ENCODE measurements at places on chromosomes 5 and 9.

- no peak overlapping the region for H3K27ac ChIP-seq
- H3K27me3 ChIP-seq = peaks cover 4% of the 10 kb centered on the region
- no peak for DNase-seq
- peaks cover 8% of the 10 kb centered on the region for H3K4me1 ChIP-seq
- no peaks in the 10 kb centered on the region for H3K36me3 ChIP-seq
- H3K4me3 ChIP-seq = no peak overlapping the region
Observed at GRCh38 chr9:34526026-34526425, 3.2 kb upstream of the ENHO start.

- peaks cover 19% of the 10 kb centered on the region for H3K4me1 ChIP-seq
- no peaks in the 10 kb centered on the region for H3K27me3 ChIP-seq
- H3K36me3 ChIP-seq = no peaks in the 10 kb centered on the region
- no peak overlapping the region for H3K4me3 ChIP-seq
Observed at GRCh38 chr5:95826949-95827891, 4.7 kb upstream of the GLRX start.

DNA sequence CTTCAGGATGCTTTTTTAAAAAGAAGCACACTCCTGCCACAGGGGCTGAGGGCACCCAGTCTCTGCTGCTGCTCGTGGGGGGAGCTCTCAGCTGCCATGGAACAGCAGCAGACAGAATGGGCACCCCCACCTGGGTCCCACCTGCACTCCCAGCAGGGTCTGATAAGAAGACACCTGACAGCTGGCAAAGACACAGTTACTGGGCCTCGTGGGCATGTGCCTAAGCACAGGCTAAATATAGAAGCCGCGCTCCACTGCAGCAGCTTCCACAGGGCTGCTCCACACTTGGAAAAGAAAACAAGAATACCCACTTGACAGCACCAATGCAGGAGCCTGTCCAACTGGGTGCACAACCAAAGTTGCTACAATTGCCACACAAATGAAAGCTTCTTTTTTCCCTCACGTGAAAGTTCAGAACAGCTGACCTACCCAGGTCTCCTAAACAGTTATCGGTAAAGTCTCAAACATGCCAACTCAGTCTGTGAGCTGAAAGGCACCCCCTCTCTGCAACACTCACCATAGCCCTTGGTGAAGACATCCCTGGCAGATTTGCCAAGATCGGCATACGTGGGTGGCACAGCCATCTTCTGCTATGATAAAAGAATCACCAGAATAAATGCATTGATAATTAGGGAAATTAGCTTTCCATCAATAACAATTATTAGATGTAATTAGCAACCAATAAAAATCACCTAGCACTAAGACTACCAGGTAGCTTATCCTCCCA, 12.2 kb downstream of the VDAC1 start:
- peaks cover 54% of the 10 kb centered on the region for H3K4me1 ChIP-seq
- peak; percentile 41 for DNase-seq
- H3K4me3 ChIP-seq = no peak overlapping the region

DNA sequence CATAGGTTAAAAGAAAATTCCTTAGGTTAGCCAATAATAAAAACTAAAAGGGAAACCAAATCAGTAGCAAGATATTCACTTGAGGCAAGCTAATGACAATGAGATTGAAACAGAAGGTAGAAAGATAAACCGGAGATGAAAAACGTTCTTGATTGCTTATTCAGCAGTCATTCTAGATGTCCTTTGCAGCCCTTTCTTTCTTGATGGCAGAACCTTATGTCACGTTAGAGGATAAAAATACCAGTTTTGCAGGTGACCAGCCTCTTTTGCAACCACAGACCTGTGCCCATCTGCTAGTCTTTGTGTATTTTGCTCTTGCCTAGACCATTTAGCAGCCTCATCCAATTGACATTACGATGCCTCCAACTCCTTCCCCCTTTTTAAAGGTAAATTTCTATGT, 337.8 kb downstream of the DMAC1 start:
- no peak overlapping the region for H3K4me3 ChIP-seq
- H3K27ac ChIP-seq = no peak overlapping the region
- no peaks in the 10 kb centered on the region for H3K36me3 ChIP-seq
- DNase-seq = no peak

GRCh38 chr5:122129306-122129705, at the start of gene ZNF474:
ZNF474 (plus strand) TSS chr5:122129546; CDS start chr5:122151991, 22,445 bp downstream.
- H3K27me3 ChIP-seq = no peaks in the 10 kb centered on the region
- DNase-seq = no peak
- no peak within 1 kb of the TSS for H3K27ac ChIP-seq
- no peaks in the 10 kb centered on the region for H3K36me3 ChIP-seq
- H3K4me3 ChIP-seq = no peak within 1 kb of the TSS

Measured in heart right ventricle (tissue), 16 donors.